ENCODE measurements at places on chromosomes 12 and 14.

GRCh38 chr14:93729993-93730392, 58.3 kb downstream of the PRIMA1 start:
- no peak for DNase-seq

- DNase-seq = no peak
Observed at GRCh38 chr12:79402606-79403005, 288.2 kb downstream of the PAWR start.

GRCh38 chr12:130993759-130994670, 40.3 kb downstream of the ADGRD1 start:
- DNase-seq = no peak

DNA sequence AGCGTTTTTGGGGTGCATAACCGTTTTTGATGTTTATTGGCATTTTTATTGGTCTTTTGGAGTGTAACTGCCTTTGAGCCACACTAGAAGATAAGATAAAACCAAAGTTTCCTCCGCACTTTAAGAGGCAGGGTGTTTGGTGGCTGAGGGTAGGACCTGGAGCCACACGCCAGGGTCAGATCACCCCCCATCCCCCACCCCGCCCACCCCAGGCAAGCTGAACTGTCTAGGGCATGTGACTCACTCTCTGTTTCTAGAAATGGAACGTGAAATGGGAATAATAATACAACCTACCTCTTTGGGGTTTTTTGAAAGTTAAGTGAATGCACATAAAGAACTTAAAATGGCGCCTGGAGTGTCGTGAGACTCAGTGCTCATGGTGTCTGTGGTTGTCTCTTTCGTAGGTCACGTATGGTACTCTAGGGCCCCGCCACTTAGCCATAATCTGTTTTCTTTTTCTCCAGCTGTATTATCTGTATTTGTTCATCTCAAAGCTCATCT, 56.0 kb downstream of the PPP2R5C start:
- no peak for DNase-seq

DNA sequence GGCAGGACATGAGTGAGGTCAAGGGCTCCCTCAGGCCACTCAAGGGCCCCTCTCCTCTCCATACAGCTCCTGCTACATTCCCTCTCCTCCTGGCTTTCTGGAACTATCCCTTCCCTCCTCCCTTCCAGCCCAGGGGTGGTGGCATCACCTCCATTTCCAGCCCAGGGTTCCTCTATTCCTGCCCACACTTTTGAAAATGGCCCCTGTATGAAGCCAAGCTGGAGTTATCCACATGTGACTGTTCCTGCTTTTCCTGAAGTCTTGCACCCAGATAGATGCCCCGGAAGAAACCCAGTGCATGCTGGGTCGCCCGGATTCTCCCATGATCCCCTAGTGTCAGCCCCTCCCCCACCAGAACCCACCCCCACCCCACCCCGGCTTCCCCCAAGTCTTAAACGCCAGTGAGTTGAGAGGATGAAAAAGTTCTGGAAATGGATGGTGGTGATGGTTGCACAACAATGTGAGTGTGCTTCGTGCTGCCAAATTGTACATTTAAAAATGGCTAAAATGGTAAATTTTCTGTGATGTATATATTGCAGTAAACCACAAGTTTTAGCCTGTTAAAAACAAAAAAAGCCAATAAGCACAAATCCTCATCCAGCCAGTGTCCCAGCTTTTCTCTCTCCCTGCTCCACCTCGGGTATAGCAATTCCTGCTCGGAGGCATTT, 136.9 kb downstream of the SCARB1 start:
- DNase-seq = no peak

DNA sequence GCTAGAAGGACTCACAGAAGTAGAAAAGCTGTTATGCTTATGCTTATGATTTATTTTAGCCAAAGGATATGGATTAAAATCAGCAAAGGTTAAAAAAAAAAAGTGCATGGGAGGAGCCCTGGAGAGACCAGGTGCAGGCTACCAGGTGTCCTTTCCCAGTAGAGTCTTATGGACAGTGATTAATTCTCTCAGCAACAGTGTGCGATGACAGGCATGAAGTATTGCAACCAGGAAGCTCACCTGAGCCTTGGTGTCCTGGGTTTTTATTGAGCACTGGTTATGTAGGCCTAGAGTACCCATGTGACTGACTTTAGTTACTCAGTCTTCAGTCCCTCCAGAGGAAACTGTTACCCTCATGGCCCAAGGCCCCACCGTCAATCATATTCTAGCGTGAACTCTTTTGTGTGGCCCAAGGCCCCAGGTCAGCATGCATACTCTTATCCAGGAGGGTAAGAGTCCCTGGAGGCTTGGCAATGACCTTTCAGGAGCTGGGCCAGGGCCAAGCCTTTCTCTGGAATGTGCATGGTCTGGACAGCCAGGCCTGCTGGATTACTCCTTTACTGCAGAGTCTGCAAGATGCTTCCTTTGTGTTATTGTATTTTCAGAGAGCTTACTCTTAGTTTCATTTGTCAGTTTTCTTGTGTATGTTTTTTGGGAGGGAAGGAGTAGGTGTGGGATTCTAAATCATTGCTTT, 69.6 kb upstream of the RD3L start:
- no peak for DNase-seq
